ENCODE measurements at places on chromosomes 7 and 10.
A peak's percentile ranks its signal among the peaks of the same experiment; 100 is the strongest.

DNA sequence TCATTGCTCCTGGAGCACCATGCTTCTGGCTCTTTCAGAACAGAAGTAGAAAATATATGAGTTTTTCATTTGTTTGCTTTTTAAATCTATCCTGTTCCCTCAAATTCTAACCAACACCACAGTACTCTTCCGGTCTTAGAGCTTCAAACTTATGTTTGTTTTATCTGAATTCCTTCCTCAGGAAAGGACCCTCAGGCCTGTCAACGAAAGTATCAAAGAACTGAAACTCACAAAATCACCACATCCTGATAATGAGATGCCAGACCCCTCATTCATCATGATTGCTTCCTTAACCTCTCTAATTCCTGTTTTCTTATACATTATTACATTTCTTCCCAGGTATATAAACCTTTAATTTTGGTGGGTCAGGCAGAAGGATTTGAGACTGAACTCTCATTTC is 135.2 kb downstream of the BMS1 start:
- DNase-seq: no peak

DNA sequence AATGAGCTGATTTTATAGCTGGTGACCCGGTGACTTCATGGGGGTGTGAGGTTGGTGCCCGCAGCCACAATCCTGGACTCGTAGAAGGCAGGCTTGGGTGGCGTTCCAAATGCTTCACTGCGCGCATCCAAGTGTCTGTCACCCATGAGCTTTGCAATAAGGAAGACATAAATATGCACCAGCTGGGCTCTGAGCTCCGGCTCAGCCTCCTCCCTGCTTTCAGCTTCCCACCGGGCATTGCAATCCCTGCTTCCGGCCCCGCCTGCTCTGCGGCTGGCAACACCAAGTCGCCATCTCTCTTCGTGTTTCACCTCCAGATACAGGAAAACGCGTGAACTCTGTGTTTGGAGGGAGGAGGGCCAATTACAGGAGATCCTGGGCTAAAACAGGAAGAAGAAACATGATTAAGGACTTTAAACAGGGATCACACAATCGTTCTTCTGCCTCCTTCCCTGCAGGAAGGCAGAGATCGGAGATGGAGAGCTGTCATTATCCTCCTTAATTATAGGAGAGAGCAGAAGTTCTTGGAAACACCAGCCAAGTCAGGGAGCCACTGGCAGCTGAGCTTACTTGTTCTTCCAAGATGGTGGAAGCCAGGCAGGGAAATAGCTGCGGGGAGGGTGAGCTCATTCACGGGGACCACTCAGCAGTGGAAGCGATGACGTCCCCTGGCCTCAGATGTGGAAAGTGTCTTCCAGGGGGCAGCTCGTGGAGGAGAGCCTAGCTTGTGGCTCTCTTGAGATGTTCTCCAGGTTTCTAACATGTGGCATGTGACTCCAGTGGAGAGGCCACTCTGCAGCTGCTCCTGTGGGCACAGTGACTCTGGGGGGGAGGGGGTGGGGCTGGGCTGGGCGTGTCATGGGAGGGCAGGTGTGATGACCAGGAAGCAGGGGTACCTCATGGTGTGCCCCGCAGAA is 134.9 kb downstream of the CAMK1D start:
- peak; percentile 78 for DNase-seq

- no peak for DNase-seq
Observed at GRCh38 chr10:70302292-70302691, 18.5 kb upstream of the NPFFR1 start.

DNA sequence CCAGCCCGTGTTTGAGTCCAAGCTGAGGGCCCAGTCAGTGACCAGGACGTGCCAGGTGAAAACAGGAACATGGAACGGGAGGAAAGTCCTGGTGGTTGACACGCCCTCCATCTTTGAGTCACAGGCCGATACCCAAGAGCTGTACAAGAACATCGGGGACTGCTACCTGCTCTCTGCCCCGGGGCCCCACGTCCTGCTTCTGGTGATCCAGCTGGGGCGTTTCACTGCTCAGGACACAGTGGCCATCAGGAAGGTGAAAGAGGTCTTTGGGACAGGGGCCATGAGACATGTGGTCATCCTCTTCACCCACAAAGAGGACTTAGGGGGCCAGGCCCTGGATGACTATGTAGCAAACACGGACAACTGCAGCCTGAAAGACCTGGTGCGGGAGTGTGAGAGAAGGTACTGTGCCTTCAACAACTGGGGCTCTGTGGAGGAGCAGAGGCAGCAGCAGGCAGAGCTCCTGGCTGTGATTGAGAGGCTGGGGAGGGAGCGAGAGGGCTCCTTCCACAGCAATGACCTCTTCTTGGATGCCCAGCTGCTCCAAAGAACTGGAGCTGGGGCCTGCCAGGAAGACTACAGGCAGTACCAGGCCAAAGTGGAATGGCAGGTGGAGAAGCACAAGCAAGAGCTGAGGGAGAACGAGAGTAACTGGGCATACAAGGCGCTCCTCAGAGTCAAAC is 5.2 kb downstream of the GIMAP5 start:
- DNase-seq: no peak

- DNase-seq: no peak
Observed at GRCh38 chr7:156667110-156667426, 26.5 kb downstream of the RNF32 start.

GRCh38 chr7:139869886-139870285 is 40.8 kb downstream of the TBXAS1 start:
- DNase-seq: no peak

GRCh38 chr10:70125918-70126552 is 6.6 kb downstream of the AIFM2 start:
- DNase-seq: no peak

DNA sequence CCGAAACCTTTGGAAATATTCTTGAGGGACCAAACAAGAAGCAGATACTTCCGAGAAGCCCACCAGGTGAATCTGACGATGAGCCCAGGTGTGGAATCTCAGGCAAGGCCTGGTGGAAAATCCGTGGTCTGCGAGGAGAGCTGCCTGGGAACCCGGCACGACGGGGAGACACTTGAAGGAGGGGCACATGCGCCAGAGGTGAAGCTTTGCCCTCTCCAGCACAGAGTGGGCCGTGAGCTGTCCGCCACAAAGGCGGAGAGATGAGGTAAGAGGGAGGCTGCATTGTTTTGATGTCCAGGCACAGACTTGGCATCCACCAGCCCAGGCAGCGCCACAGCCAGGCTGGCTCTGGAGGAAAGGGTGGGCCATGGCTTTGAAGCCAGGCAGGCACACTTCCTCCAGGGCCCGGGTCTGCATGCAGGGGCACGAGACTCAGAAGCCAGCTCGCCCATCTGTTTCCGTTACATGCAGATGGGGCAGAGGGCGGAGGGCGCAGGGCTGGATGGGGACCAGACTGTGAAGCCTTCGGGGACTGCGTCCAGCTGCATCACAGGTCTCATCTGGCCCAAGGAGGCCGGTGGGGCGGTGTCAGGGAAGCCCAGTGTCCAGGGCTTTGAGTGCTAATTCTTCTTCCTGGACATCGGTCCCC is 45.4 kb downstream of the CALML3 start:
- DNase-seq: no peak

DNA sequence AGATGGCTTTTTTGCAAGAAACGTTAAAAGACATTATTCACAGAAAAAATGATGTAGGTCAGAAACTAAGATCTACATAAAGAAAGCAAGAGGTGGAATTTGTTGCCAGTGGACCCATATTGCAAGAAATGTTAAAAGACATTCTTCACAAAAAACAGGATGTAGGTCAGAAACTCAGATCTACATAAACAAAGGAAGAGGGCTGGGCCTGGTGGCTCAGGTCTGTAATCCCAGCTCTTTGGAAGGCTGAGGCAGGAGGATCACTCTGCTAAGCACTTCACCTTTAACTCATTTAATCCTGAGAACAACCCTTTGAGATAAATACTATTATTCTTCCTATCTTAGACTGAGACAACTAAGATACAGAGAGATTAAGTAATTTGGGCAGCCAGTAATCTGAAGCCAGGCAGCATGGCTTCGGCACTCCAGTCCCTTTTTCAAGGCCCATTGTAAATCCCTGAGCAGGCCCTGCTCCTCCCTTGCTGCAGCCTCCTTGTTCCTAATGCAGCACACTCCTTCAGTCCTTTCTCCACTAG is 11.6 kb downstream of the ZFAND4 start:
- DNase-seq: no peak

GRCh38 chr10:119786117-119786769 is 60.4 kb downstream of the INPP5F start:
- DNase-seq: peak; percentile 24

- DNase-seq: no peak
Observed at GRCh38 chr7:142108728-142109505, 2.6 kb upstream of the MGAM2 start.

DNA sequence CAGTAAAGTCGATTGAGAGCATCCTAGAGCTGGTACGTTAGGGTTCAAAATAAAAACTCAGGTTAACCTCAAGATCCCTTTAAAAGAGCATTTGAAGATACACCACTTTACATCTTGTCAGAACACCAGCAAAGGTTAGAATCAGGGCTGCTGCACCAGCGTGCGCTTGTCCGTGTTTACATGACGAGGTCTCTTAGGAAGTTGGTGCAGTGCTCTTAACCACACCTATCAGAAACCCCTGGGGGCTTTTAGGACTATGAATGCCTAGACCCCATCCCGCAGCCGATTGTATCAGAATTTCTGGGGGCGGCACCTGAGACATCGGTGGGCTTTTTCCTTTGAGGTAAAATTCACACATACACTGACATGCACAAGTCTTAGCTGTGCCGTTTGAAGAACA is 97.6 kb downstream of the ZMYND11 start:
- no peak for DNase-seq

- DNase-seq: no peak
Observed at GRCh38 chr7:63117-63480, 129.3 kb upstream of the FAM20C start.

DNA sequence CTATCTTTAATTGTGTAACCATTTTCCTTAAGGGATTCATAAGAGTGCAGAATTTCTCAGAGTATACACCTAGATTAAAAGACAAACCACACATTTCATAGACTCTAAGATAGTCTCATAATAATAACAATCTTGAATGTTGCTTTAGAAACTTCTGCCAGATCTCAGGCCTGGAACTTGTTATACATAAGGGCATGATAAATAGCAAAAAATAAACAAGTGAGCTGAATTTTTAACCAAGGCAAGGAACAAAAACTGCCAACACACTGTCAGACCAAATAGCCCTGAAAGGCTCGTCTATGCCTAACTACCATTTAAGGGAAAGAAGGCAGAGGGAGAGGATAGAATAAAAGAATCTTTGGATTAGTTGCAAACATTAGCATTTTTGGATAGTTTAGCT is 65.8 kb upstream of the SEMA3C start:
- DNase-seq: no peak

- DNase-seq: peak; percentile 81
Observed at GRCh38 chr10:72335394-72336258, 19.1 kb downstream of the DNAJB12 start.

DNA sequence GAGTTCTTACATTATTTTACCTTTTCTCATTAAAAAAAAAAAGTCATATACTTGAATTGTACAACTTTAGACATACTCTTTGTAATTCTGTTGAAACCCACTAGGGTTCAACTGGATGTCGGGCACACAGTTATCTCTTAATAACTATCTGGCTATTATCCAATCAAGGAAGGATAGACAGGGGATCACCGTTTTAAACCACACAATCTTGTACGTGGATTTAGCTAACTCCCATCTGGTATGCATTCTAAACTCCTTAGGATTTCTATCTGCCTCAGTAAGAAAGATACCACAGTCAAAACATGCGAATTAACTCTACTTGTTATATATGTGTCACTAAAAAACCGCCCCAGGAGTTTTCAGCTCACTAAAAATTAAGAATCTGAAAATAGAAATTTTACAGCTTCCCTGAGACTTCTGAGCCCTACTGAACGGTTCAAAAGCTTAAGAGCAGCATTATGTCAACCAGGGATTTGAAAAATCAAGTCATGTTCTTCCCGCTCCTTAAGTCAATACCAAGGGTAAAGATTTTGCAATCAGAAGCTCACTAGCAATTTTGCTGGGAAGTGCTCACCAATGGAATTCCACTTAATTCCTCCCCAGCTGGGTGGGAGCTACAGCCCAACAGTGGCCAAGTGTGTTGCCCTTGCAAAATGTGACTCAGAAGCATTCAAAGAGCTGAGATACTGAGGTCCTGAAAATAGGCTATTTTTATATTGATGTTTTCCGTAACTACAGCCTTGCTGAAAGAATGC is 267.0 kb downstream of the FRMD4A start:
- DNase-seq: no peak

GRCh38 chr7:45646207-45646821 is 72.1 kb downstream of the ADCY1 start:
- no peak for DNase-seq

DNA sequence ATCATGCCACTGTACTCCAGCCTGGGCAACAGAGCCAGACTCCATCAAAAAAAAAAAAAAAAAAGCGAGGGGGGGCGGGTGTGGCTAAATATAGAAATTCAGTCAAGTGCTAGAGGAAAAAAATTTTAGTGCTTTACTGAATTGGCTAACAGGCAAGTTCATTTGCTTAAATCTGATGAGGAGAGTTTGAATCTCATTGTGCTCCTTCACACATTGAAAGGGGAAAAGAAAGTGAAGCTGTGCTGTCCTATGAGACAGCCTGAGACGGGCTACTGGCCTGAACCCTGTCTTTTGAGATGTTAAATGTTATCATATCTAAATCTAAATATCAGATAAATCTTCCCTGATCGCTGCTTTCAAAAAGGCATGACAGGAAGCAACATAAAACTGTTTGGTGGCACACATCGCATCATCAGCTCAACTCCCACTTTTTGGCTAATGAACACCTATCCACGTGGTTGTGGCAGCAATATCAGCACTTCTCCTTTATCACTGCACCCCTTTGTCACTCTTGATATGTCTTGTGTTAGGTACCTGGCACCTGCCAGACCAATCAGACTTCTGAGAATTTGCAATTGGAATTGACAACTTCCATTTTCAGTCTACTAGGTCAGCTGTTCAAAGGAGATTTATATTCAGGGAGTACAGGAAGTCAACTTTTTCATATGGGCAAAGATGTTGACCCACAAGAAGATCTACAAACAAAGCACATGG is 14.0 kb upstream of the IFIT1B start:
- no peak for DNase-seq

DNA sequence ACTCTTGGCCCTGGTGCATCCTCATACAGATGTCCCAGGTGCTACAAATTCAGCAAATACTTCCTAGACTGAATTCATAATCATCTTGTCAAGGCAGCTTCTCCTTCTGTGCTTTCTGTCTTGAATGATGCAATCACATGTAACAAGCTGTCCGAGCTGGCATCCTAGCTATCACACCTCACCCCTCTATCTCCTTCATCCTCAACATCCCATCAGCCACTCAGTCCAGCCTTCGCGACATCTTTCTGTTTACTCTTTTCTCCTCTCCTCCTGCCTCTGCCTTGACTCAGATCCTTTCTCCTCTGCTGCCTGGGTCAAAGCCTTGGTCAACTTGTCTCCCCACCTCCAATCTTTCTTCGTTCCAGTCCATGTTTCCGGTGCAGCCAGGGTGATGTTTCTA is 240.4 kb upstream of the CELF2 start:
- no peak for DNase-seq

All from femur (tissue), 1 donor.